ENCODE measurements at places on chromosomes 16 and 17.

- DNase-seq = no peak
Measured at GRCh38 chr17:55532670-55533069, 21.4 kb upstream of the SMIM36 start.

DNA sequence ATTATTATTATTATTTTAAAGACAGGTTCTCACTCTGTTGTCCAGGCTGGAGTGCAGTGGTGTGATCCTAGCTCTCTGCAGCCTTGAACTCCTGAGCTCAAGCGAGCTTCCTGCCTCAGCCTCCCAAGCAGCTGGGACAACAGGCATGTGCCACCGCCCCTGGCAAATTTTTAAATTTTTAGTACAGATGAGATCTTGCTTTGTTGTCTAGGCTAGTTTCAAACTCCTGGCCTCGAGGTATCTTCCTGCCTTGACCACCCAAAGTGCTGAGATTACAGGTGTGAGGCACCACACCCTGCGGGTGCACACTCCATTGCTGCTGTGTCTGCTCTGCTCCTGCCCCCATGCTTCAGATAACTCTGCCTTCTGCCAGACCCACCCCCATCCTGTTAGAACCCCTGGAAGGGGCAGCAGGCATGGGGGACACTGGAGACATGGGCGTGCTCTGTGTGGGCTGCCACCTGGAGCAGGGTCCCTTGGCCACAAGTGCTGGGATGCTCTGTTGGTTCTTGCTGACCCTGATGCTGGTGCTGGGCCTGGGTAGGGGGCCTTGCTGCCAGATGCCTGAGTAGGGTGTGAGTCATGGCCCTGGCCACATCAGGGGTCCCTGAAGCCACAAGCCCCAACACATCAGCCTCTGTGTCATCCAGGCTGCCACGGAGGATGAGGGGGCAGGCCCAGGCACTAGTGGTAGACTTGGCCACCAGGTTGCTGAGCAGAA lies 2.6 kb downstream of the GGT6 start:
- no peak for DNase-seq

- no peak for DNase-seq
Measured at GRCh38 chr17:68564415-68565111, 36.6 kb downstream of the FAM20A start.

- DNase-seq = no peak
Measured at GRCh38 chr17:4554441-4554996, 665 bp downstream of the MYBBP1A start.

DNA sequence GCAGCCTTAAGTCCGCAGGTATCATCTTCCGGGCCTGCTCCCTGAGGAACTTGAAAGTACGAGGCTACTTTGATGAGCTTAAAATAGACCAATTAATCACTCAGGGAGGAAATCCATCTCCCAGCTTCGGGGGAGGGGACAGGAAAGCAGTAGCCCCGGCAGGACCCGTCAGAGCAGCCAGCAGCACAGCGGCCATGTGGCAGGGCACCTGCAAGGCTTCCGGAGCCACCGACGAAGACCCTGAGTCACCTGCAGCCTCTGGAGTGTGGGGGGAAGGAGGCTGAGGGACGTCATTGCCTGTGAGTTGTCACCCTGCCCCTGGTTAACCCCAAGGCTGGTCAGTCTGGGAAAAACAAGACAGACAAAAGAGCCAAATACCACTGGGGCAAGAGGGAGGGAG lies 4.4 kb upstream of the CYB561 start:
- DNase-seq = no peak

- DNase-seq = no peak
Measured at GRCh38 chr17:67974185-67974584, 22.1 kb downstream of the C17orf58 start.

GRCh38 chr17:49692751-49693150 lies 14.9 kb upstream of the SPOP start:
- no peak for DNase-seq

DNA sequence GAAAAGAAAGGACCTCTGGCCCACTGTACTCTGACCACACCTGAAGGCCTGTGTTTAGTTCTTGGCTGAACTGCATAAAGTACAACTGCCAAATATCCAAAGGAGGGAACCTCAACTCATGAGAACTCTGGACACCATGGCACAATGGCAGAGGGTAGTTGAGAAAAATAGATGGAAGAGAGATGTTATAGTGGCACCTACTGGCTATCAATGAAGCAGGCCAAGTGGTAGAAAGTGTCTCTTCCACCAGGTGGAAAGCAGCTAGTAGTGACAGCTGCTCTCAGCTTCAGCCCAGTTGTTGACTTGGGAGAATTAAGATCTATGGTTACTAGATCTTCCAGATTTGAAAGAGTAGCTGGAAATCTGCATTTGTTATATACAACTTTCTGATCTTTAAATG lies 3.2 kb downstream of the MED31 start:
- no peak for DNase-seq

DNA sequence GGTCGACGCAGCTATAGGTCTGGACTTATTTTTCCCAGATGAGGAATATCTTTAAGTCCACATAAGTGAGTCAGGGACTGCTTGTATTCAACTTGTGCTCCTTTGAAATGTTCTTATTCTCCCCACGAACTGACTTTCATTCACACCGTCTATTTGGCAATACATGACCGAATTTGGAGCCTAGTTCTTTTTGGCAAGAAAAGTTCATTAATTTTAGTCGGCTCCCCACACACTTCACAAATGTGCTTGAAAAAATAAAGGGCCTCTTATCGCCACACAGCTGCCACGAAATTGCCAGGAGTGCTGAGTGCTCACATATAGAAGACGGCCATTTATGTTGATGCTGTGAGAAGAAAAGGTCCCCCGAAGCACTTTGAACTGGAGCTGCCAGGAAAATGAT lies 152.6 kb downstream of the PRKCA start:
- no peak for DNase-seq

- DNase-seq = peak; percentile 56
Measured at GRCh38 chr17:1714427-1714979, 4.3 kb upstream of the TLCD2 start.

- no peak for DNase-seq
Measured at GRCh38 chr17:43579566-43580140, 33.5 kb upstream of the ETV4 start.

DNA sequence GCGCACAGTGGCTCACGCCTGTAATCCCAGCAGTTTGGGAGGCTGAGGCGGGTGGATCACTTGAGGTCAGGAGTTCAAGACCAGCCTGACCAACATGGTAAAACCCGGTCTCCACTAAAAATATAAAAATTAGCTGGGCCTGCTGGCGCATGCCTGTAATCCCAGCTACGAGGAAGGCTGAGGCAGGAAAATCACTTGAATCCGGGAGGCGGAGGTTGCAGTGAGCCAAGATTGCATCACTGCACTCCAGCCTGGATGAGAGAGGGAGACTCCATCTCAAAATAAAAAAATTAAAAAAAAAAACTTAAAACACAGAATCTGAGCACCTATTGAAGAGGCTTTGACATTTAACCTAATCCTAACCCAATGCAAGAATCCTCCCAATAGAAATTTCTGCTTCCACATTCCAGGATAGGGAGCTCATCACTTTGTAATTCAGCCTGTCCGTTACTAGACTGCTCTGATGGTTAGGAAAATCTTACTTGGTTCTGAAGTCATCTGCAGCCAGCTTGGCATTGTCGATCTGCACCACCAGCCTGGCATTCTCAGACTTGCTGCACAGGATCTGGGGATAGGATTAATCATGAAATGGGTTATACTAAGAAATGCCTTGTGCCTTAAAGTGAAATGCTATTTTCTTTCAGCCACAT lies 2.1 kb downstream of the KRT33B start:
- no peak for DNase-seq

DNA sequence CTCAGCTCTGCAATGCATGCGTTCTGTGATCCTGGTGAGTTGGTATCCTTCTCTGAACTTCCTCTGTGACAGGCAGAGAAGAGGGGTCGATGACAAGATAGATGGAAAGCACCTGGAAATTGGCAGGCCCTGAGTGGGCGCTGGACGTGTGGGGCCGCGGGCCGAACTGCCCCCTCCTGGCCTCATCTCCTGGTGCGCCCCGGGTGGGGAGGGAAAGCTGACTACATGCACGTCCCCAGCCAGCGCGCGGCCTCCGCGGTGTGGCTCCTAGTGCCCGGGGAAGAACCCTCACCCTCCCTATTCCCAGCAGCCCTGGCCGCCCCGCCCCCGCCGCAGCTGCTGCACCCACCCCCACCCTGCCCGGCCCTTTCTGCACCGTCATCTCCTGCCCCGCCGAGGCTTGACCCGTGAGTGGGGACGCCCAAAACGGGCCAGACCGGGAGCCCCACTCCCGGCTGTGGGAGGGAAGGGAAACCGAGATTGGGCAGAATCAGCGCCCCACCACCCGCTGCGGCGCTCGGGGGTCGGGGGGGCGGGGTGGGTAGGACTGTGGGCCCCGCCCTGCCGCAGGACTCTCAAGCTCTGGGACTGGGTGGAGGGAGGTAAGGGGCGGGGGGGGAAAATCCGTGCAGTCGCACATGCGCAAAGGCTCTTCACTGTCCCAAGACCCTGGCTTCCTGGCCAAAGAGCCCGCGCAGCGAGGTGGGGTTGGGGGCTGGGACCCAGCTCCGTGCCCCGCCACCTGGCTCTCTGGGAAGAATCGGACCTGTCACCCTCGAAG lies at the start of gene NOL3:
Gene NOL3 (plus strand): TSS at position 371 of the 781 bp plus-strand sequence.
- peak; percentile 72 for DNase-seq

DNA sequence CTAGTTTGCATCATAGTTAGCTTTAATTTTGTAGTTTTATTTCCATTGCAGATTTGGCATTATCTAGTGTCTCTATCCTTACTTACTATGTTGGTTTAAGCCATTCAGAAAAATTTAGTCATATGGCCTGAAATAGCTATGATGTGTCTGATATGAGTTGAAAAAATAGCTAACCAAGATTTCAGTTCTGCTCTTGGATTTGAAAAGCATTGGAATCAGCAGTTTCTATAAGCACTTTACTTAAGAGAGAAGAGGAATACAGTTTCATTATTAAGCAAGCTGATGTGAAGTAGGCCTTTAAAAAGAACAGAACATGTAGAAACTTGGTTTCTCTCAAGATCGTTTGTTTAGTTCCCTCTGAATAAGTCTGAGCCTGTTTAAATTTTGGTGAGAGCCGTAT lies 25.9 kb downstream of the LPCAT2 start:
- DNase-seq = no peak

DNA sequence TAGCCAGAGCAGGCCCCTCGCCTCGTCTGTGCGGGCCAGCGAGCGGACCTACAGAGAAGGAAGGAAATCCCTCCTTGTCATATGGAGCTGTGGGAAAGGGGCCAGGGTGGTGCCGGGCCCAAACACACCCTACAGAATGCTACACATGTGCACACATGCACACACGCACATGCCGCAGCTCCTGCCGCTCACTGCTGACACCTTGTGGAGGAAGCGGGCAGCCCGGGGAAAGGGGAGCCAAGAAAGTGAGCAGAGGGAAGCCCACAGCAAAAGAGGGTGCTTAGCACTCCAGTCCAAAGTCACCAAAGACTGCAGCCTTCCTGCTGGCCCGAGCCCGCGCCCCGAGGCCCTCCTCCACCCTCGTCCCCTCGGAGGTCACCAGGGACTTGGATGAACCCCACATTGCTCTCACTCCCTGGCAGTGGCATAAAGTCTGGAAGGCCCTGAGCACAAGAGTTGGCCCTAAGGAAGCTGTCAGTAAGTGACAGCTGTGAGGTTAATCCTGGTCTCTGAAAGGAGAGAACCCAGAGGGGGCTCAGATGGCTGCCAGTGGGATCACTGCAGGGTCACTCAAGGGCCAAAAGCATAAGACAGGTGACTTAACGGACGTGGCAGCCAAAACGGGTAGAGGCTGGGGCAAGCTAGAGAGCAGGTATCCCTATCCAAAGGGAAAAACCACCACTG lies 68.2 kb downstream of the MYO18A start:
- DNase-seq = peak; percentile 26

DNA sequence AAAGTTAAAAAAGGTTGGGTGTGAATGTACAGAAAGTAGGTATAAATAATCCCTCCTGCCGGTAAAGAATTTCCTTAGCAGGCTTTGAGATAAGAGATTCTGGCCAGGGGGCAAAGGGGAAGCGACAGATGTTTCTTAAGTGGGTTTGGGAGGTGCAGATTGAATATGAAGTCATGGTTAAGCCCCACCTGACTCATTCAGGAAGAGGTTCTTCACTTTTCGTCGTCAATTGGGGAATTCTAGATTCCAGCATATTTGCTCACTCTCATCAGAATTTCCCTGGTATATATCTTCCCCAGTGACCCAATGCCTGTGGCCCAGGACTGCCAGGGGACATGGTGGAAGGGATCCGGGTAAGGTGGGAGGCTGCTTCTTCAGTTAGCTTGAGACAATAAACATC lies 127.8 kb downstream of the CPPED1 start:
- no peak for DNase-seq

GRCh38 chr16:8859913-8860881 lies 8.6 kb downstream of the CARHSP1 start:
- DNase-seq = no peak

DNA sequence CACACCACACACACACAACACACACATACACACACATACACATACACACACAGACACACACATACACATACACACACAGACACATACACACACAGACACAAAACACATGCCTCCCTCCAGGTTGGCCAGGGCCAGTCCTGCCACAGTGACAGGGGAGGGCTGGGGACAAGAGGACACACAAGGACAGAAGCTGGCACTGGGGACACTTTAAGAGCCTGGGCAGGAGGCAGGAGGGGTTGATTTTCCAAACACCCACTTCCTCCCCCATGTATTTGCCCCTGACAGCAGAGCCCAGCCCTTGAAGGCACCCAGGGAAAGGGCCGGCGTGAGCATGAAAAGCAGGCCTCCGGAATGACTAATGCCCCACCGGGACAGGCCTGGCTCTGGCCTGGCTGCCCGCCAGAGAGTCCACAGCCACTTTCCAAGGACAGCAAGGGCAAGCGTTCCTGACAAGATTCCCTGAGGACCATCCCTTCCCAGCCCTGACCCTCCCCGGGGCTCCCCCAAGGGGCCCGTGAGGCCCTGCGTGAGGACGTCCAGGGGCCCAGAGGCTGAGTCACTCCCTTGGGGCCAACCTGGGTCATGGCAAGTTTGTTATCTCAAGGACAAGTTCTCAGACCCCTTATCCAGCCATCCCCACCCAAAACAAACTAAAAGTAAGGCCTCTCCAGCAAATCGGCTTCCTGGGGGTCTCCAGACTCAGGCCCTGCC lies 235.6 kb downstream of the ZNF423 start:
- no peak for DNase-seq

DNA sequence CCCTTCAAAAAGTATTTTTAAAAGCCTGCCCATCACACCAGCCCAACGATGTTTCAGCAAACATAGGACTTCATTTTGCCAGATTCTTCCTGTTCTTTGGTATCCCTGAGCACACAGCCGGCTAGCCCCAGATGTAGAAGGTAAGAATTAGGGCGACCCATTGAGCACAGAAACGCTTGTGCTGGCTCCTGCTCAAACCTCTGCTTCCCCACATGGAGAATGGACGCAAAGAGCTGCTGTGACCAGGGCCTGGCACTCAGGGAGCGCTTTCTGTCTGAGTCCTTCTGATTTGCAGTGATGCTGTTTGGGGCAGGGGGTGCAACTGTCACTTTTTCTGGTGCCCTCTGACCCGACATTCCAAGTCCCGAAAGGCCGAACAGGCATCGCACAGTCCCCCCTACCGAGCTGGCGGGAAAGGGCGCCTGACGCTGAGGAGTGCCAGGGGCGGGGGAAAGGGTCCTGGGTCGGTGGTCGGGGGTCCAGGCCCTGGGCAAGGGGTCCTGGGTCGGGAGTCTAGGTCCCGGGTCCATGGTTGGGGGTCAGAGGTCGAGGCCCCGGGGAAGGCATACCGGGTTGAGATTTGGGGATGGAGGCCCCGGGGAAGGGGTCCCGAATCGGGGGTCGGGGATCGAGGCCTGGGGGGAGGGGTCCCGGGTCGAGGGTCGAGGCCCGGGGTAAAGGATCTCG lies 930 bp downstream of the CHMP1A start:
- no peak for DNase-seq

All from bone marrow (tissue), 2 donors.